ENCODE measurements at places on chromosomes 1 and 21.

DNA sequence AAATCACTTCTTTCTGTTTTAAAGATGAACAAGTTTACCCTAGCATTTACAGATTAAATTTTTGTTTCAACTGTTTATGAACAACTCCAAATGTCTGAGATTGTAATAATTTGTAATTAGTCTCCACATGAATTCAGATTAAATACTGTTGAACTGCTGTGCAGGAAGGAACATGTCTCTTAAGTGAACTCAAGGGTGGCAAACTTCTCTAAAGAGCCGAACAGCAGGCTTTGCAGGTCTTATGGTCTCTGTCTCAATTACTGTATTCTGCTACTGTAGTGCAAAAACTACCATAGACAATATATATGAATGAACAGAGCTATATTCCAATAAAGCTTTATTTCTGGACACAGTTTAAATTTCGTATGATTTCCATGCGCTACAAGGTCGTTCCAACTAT is 6.6 kb downstream of the RSBN1 start:
- DNase-seq = no peak

GRCh38 chr1:116836099-116836498 is 73.6 kb upstream of the PTGFRN start:
- DNase-seq = no peak

DNA sequence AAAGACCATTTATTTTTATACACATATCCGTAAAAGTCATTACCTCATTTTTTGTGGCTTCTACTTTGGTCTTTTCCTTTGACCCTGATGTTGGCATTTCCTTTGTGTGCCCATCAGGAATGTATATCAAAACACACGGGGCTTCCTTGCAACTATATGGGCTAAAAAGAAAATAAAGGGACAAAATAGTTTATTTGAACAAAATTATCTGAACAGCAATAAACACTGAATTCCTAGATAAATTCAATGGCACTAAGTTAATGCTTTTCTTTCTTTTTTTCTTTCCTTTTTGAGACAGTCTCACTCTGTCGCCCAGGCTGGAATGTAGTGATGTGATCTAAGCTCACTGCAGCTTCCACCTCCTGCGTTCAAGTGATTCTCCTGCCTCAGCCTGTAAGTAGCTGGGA is 45.2 kb downstream of the EPRS1 start:
- no peak for DNase-seq

DNA sequence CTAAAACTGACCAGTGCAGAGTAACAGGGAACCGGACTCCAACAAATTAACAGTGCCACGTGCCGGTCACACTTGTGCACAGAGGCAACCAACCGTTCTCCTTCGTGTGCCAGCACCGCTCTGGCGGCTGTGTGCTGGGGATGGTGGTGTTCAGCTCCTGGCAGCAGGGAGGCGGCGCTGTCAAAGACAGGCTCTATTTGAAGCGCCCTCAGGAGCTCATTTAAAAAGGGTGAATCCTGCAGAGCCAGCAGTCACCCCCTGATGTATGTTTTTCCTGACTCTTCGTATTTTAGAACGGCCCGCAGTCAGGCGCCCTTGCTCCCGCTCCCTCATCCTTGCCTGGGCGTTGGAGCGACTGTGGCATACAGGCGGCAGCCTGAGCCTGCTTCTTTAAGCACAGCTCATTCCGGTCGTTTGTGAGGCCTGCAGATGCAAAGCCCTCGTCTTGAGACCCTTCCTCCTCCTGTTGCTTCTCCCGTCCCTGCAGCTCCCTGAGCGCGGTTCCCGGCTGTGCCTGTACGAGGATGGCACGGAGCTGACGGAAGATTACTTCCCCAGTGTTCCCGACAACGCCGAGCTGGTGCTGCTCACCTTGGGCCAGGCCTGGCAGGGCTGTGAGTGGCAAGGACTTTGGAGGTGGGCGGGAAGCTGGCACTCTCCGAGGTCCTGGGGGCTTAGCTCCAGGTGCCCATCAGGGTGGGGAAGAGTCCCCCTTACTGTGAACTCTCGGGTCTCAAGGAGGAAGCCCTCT is 1.1 kb downstream of the DFFB start:
- DNase-seq = peak; percentile 17

GRCh38 chr1:81887421-81888144 is 86.8 kb downstream of the ADGRL2 start:
- no peak for DNase-seq

DNA sequence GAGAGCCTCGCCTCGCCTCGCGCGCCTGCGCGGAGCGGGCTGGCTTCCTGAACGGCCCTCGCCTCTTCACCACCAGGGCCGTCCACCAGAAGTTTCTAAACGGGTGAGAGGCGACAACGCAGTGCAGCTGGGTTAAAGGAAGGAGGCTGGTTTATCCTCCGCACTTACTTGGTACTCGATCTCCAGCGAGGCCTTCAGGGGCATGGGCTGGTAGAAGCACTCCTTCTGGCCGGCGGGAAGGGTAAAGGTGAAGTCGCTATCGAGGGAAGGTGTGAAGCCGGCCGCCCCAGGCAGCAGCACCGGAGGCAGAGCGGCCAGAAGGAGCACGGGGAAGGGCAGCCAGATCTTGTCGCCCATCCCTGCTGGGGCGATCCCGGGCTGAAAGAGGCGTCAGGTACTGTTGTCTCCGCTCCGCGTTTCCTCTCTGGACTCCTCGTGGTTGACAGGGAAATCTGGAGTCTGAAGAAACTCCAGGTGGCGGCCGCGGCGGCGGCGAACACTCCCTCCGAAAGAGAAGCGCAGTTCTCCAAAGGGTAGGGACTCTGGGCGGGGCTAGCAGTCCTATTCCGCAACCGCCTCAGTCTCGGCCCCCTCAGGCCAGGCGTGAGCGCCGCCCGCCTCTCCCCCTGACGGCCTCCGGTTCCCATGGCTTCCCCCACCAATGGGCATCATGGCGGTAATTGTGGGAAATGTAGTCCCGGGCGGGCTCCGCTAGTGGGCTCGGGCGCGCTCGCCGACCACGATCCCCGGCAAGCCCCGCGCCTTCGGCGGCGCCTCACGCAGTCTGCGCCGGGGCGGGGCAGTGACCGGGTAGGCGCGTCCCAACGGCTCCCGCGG is at the start of gene TMED5:
Gene TMED5 (minus strand): TSS at position 528 of the 837 bp plus-strand sequence. CDS start 171 bp downstream, at position 357.
- DNase-seq = peak; percentile 93

- DNase-seq = no peak
Observed at GRCh38 chr1:1024771-1025699, 5.1 kb downstream of the AGRN start.

DNA sequence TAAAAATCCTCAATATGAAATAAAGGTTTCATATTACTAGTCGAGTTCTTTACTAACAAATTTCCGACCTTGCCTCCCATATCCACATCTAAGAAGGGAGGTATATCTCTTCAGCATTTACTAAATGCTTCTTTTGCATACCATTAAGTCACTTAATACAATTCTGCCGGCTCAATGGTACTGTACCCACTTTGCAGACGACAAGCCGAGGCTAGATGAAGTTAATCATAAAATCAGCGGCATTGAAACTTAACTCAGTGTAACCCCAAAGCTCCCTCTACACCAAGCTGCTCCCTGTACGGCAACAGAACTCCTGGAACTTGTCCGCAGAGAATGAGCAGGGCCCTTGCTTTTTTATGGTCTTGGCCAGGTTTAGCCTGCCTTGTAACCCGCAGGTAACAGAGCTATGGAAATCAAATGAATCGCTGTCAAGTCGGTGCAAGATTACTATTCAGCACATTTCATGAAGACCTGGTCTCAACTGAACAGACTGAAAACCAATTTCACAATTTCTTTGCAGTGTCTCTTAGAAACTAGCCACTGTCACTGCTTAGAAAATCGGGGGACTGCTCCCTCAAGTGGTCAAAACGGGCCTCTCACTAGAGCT is 738 bp downstream of the INTS7 start:
- no peak for DNase-seq

All from activated naive CD8-positive, alpha-beta T cell treated with anti-CD3 and anti-CD28 coated beads, Interleukin-2, amount 50 U/mL, for 24 hours (primary cell).